Mammary epithelial cell (primary cell): ENCODE measurements at places on chromosomes 16 and 17. TPM values are rescaled to one million over a fixed set of nuclear protein-coding genes. Genes with fewer than 3 reads are reported as not detected.

Gene MYH11
- not detected for polyA plus RNA-seq

GRCh38 chr17:70484050-70484449 is 314.7 kb downstream of the KCNJ2 start:
- DNase-seq: no peak

DNA sequence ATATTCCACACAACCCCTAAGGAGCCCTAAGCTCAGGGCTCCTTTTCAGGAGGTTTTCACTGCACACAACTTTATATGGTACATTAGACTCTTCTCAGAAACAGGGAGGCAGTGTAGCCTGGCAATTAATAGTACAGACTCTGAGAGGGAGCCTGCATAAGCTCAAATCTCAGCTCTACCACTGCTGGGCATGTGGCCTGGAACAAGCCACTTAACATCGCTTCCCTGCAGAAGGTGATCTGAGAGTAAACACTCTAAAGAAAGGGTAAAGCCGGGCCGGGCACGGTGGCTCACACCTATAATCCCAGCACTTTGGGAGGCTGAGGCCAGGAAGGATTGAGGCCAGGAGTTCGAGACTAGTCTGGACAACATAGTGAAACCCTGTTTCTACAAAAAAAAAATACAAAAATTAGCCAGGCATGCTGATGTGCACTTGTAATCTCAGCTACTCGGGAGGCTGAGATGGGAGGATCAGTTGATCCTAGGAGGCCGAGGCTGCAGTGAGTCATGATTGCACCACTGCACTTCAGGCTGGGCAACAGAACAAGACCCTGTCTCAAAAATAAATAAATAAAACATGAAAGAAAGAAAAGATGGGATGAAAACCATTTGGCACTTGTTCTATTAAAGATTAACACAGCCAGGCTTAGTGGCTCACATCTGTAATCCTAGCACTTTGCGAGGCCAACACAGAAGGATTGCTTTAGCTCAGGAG is 70.7 kb upstream of the DNAJA2 start:
- no peak for DNase-seq

DNA sequence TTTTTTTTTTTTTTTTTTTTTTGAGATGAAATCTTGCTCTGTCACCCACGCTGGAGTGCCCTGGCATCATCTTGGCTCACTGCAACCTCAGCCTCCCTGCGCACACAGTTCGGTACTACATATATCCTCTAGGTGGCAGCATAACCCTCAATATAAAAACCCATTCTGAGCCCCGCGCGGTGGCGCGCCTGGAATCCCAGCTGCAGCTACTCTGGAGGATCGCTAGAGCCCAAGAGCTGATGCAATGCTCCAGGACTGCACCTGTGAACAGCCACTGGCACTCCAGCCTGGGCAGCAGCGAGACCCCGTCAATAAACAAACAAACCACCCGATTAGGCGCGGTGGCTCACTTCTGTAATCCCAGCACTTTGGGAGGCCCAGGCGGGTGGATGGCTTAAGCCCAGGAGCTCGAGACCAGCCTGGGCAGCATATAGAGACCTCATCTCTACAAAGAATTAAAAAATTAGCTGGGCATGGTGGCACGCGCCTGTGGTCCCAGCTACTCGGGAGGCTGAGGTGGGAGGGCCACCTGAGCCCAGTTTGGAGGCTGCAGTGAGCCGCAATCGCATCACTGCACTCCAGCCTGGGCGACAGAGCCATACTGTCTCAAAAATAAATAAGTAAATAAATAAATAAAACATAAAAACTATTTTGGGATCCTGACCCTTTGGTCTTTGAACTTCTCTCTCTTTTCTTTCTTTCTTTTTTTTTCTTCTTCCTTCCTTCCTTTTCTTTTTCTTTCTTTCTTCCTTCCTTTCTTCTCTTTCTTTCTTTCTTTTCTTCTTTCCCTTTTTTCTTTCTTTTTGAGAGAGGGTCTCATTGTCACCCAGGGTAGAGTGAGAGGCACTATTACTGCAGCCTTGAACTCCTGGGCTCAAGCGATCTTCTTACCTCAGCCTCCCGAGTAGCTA is 15.4 kb upstream of the AKAP10 start:
- DNase-seq: peak; percentile 76

DNA sequence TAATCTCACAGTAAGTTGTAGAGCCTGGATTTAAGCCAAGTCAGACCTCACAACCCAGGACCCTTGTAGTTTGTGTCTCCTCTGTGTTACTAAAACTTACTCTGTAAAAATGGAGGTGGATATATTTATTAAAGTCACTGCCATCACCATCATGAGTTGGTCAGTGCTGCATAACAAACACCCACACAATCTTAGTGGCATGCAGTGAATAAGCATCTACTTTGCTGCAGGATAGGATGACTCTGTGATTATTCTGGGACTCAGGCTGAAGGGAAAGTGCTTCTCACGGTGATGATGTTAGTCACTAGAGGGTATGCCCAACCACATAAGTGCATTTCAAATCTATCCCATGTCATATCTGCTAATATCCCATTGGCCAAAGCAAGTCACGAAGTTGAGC is 398.7 kb downstream of the XYLT1 start:
- DNase-seq: peak; percentile 25
